NCI-H2171 treated with DMSO at 0.1 percent for 48 hours (cell line): ENCODE measurements at places on chromosomes 2 and 18.
A peak's percentile ranks its signal among the peaks of the same experiment; 100 is the strongest.

DNA sequence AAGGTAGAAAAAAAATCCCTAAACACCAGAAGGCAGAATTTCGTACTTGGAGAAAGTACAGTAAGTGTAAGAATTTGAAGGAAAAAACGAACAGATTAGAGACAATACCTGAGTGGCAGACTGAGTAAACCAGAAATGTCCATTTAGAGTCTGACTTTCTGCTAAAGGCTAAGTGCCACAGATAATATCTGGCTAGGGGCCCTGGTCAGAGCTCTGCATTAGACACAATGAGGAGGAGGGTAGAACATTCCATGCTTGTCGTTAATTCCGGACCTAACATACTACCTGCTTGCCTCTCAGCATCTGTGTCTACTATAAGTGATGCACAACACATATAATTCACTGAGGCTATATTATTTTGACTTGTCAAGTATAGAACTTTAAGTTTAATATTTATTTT is 18.1 kb downstream of the SEPTIN10 start:
- DNase-seq = no peak

GRCh38 chr2:126645211-126645618 is 10.7 kb upstream of the GYPC start:
- no peak for DNase-seq

- peak; percentile 40 for DNase-seq
These were observed 347.5 kb downstream of the METTL4 start for GRCh38 chr18:2223849-2224248.

GRCh38 chr2:17182399-17182798 is 335.8 kb downstream of the RAD51AP2 start:
- DNase-seq = no peak

DNA sequence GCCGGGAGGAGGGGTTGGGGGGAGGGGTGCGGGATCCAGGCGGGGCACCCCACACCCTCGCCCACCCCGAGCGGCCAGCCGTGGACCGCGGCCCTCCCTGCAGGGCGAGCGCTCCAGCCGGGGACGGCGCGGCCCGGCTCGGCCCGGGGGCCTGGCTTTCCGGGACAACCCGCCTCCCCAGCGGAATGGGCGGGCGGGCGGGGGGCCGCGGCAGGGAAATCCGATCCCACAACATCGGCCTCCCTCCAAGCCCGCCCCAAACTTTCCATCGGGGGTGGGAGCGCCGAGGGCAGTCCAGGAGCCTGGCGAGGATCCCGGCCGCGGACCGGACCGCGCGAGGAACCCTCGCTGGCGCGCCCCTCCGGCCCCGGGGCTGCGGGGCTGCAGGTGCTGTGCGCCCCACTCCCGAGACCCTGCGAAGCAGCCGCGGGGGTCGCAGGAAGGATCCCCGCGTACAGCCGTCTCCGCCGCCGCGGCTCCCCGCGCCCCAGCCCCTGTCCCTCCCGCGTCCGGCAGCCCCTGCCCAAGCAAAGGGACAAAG is 529 bp downstream of the SEMA4C start:
- DNase-seq = no peak

DNA sequence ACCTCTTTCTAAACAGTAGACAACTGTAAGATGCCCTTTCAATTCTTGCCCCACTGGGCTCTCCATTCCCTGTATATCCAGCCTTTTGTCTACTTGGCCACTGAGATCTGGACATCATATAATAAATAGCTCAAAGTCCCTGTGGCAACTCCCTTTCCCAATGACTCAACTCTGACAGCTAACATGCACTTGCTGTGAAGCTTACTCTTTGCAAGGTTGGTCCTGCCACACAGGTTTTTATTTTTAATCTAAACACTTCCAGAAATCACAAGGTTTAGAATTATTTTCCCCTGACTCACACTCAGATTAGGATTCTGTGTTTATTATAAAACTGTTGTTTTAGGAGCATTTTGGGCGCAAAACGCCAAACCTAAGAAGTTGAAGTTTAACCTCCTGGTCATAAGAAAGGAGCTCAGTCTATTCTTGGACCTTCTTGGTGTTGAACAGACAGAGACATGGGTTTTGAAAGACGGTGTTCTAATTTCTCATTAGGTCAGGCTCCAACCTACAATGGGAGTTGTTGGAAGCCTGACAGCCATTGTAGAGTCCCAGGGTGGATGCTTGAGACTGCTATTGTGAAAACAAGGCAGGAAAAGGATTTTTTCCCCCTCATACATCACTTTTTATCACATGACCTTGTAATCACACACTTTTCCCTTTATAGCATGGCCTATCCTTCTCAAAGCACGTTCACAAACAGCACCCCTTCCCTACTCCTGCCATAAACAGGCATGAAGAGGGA is 124.7 kb upstream of the SERPINE2 start:
- DNase-seq = no peak

GRCh38 chr18:48308027-48308635 is 101.1 kb downstream of the ZBTB7C start:
- DNase-seq = no peak

GRCh38 chr2:213696442-213696841 is 412.2 kb downstream of the SPAG16 start:
- DNase-seq = no peak

- DNase-seq = no peak
These were observed 52.3 kb upstream of the VWC2L start for GRCh38 chr2:214358506-214358905.

GRCh38 chr18:63262369-63263335 is 56.9 kb downstream of the BCL2 start:
- no peak for DNase-seq

DNA sequence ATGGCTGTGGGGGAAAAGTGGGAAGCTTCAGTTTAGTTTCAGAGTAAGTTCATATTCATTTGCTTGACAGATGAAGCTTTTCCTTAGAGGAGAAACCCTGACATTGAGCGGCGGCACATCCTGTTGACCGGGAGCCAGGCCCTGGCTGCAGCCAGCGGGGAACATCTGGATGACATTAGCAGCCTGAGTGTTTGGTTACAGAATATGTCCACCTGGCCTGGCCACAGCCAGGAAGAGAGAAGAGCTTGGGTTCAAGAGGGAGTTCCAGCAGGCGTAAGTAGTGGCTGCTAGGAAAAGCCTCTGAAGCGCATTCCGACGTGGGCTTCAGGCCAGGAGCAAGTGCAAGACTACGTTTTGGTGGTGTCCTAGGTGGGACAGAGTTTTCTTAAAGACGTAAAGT is 144.9 kb upstream of the MYCN start:
- no peak for DNase-seq
